Thyroid gland (tissue), 4 donors: ENCODE measurements at places on chromosomes 1 and 21. TPM values are rescaled to one million over a fixed set of nuclear protein-coding genes. Genes with fewer than 3 reads are reported as not detected.

Gene FCAMR
- not detected for total RNA-seq

Gene TGFB2
- 7.8 TPM for total RNA-seq

DNA sequence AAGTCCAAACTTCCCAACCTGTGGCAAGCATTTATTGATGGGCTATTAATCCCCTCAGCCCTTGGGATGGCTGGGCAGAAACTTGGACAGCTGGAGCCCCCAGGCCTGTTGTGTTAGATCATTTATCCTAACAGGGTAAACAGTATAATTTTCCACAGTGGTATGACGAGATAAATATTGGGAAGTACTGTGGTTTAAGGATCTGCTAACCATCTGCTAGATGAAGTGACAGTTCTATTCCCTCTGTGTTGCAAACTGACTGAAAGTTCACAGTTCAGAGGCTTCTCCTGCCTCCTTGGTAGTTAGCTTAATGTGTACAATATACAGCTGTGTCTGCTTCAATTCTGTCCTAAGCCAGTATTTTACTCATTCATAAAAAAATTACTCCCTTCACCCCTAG is 127.5 kb upstream of the CHODL start:
- no peak overlapping the region for H3K27ac ChIP-seq
- H3K36me3 ChIP-seq = no peaks in the 10 kb centered on the region
- H3K4me1 ChIP-seq = no peaks in the 10 kb centered on the region
- H3K4me3 ChIP-seq = no peak overlapping the region
- no peaks in the 10 kb centered on the region for H3K27me3 ChIP-seq
- DNase-seq = no peak

- H3K27ac ChIP-seq = peak overlapping the region; percentile 10
- peak; percentile 78 for DNase-seq
- H3K36me3 ChIP-seq = no peaks in the 10 kb centered on the region
- no peaks in the 10 kb centered on the region for H3K27me3 ChIP-seq
- peaks cover 11% of the 10 kb centered on the region for H3K4me1 ChIP-seq
These were observed 149.2 kb upstream of the JUN start for GRCh38 chr1:58932859-58933598.

Gene SDF4
- 144 TPM for total RNA-seq
